Activated CD4-positive, alpha-beta T cell treated with anti-CD3 and anti-CD28 coated beads, Interleukin-2, amount 50 U/mL, for 24 hours (primary cell): ENCODE measurements at places on chromosomes 7 and 10.
A peak's percentile ranks its signal among the peaks of the same experiment; 100 is the strongest.

DNA sequence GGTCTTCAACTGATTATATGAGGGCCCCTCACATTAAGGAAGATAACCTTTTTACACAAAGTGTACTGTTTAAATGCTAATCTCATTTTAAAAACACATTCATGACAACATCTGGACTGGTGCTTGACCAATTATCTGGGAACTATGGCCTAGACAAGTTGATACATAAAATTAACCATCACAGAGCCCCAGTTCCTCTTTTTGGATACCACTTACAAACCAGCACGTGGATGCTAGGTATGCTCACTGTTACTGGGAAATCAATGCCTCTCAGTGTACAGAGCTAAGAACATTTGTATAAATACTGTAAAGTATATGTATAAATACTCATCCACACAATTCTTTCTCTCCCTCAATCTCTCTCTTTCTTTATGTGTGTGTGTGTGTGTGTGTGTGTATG is 1217.8 kb upstream of the LRRTM3 start:
- no peak for DNase-seq

DNA sequence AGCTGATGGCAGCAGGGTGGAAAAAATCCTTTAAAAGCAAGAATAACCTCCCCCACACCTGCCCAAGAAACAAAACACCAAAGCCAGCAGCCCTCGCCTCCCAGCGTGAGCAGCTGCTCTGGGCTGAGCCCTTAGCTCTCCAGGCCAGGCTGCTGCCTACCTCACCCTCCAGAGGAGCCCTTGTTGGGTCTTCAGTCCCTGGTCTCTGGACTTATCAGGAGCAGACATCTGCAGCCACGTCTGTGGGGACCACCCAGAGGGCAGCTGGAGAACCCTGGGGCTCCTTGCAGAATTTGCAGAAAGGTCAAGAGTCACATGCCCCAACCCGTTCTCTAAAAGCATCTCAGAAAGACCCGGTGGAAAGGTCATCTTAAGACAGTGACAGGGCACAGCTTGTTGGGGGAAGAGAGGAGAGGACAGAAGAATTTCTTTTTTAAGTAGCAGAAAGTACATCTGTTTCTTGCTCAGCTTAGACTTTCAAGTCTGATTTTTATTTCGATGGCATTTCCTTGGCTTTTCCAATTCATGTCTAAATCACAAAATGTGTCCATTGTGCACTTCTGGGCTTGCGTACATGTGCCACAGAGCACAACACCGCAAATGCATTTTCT is 425.7 kb upstream of the NFE2L3 start:
- DNase-seq = no peak

DNA sequence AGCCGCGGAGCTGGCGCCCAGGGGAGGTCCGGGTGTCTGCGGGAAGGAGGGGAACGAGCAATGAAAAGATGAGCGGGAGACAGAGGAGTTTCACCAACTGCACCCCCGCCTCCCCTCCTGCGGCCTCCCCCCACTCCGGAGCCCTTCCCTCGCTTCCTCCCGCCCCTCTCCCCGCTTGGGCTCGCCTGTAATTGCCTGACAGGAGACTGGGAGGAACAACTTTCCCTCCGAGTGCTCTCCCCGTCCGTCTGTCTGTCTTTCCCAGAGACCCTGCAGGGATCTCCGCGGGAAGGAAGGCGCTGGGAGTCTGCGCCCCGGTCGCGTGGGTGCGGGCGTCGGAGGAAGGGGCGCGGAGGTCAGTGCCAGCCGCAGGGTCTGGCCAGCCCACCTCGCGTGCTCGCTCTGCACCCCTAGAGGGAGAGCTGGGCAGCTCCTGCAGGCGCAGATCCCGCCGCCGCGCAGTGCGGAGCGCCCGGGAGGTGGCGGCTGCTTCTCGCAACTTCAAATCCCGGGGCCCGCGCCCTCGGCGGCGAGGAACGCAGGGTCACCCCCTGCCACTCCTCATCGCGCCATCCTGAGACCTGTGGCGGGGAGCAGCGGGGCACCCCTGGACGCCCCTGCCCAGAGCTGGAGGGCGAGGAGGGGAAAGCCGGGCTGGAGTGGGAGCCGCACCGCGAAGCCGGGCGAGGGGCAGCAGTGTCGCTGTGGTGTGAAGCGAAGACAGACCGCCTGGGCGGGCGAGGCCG is 511 bp upstream of the NRP1 start:
- DNase-seq = peak; percentile 15

GRCh38 chr7:94301024-94301586 is 93.6 kb upstream of the COL1A2 start:
- no peak for DNase-seq

DNA sequence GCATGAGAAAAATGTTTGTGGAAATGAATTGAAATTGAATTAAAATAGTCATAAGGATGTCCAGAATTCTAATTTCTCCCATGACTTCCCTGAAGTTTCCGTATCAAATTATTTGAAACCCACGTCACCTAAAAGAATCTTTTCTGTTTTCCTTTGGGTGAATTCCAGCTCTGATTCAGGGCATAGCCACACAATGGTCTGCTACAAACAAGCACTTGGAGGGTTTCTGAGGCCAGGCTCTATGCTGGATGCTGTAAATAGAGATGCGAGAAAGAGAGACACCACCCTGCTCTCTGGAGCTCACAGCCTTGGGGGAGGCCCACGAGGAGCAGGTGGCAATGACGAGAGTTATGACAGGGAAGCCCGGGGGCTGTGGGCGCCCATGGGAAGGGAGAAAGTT is 33.6 kb downstream of the GHRHR start:
- no peak for DNase-seq

GRCh38 chr10:69278446-69278963 is at the start of gene HK1:
Gene HK1, plus strand, starts transcription at chr10:69278496.
- no peak for DNase-seq

GRCh38 chr7:89377219-89377618 is 581.7 kb upstream of the TEX47 start:
- no peak for DNase-seq

GRCh38 chr10:79488336-79488735 is 24.0 kb upstream of the EIF5AL1 start:
- no peak for DNase-seq

DNA sequence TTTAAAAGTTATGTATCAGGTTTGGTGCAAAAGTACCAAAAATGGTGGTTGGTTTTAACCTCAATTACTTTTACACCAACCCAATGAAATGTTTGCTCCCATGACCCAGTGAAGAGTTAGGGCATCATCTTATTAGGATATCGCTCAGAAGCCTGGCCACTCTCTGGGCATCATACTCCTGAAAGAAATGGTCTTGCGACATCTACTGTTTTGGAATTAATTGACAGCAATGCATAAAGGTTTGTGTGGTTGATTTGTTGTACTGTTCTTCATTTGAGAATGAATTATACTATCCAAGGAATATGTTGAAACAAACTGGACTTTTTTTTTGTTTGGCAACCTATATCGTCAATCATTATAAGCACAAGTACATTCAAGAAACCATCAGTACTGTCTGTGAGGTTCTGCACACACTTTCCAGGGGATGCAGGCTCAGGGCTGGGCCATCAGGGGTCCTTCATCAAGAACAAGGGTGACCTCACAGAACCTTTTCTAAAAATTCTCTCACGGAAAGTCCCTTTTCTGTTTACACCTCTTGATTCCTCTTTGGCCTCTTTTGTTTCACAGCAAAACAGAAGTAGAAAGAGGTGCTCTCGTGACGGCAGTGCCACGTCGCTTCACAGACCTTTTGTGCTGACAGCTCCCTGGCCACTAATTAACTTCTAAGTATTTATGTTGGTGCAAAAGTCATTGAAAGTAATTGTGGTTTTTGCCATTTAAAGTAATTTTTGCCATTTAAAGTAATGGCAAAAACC is 117.2 kb upstream of the KLF6 start:
- no peak for DNase-seq

- no peak for DNase-seq
Observed at GRCh38 chr7:105830405-105831301, 45.7 kb downstream of the ATXN7L1 start.

GRCh38 chr10:11005725-11006427 is 11.8 kb upstream of the CELF2 start:
- DNase-seq = no peak

DNA sequence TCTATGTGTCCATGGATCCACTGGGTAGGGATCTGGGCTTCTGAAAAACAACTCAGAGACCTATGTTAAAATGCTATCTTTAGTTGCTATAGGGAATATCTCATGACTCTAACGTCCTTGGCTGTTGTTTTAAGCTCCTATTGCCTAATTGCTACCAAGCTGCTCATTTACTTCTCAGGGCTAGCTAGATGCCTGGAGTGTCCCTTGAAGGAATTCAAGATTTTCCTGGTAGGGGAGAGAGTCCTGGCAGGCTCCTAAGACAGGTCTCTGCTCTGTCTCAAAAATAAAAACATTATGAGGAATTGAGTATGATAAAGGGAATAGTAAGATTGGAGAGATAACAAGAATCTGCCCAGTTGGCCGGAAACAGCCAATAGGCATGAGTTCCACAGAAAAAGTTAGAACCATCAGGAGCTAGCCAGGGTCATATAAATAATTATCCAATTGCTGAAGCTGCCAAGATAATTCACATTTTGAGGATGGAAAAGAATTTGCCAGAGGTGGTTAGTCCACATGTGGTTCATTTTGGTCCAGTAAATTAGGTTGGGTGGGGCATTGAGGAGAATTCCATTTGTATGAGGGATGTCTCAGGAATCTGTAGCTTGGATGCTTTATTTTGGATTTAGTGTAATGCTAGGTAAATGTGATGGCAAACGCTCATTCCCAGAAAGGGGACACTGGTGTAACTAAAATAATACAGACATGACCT is 362.7 kb upstream of the VSTM2A start:
- no peak for DNase-seq

DNA sequence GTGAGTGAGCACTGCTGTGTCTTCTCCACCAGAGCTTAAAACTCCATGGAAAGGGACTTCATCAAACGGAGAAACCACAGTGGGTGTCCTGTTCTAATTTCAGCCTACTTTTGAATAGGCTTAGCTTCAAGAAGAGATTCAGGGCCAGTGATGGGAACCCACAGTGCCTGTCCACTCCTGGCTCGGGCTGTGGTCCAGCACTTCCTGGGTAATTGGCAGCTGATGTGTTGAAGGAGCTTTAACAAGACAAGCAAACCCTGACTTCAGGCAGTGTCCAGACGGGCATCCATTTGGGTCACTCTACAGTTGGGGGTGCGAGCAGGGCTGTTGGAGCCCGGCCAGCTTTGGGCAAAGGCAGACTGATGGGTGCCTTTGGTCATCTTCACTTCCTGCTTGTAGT is 14.5 kb downstream of the VWC2 start:
- DNase-seq = no peak

DNA sequence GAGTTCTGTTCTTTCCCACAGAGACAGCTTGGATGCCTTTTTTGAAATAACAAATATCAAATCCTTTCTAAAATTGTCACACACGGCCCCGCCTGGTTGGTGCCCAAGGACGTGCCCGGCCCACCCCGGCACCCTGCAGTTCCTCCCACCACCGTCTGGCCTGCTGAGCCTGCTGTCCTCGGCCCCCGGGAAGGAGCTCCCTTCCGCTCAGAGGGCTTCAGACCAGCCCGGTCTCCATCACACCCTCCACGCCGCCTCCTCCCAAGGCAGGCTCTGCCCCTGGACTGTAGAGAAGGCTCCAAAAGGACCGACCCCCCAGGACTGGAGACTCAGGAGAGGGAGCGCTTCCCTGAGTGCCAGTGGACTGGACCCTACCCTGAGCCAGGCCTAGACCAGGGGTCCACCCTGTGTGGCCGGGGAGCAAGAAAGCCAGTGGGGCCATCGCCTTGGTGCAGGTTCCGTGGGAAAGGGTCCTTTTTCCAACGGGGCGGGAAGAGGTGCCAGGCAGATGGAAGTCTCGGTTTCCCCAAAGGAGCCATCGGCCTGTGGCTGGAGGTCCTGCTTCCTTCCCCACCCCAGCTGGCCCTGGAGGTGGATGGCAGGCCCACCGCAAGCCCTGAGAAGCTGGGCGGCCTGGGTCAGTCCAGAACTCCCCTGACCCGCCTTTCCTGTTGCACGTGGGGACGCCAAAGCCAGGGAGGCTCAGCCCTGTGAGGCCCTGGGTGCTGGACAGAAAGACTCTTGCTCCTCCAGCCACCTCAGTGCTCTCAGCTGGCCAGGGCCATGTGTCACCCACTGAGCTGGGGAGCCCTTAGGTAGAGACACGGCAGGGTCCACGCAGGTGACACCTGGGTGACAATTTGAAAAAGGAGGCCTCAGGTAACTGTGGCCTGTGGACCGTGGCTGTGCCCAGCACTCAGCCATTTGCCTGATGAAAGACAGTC is 69.8 kb downstream of the PWWP2B start:
- DNase-seq = no peak

- peak; percentile 74 for DNase-seq
Observed at GRCh38 chr10:119650692-119651513, at the start of gene BAG3. Gene BAG3, plus strand, starts transcription at chr10:119651380. Its CDS starts 296 bp downstream, at chr10:119651676.

DNA sequence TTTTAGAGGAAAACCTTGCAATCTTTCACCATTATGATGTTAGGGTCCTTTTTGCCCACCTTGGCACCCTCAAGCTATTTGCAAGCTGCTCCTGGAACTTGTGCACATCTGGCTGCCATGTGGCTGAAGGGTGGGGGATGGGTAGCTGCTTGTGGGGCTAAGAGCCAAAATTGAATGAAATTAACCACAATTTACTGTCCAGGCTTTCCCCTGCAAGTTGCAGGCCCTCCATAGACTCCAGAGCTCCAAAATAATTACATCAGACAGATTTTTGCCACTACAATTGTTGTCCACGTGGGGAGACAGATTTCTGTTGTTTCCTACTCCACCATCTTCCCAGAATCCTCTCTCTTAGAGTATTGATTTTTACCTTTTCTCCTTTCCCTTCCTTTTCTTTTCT is 19.1 kb downstream of the PI4K2A start:
- DNase-seq = no peak

DNA sequence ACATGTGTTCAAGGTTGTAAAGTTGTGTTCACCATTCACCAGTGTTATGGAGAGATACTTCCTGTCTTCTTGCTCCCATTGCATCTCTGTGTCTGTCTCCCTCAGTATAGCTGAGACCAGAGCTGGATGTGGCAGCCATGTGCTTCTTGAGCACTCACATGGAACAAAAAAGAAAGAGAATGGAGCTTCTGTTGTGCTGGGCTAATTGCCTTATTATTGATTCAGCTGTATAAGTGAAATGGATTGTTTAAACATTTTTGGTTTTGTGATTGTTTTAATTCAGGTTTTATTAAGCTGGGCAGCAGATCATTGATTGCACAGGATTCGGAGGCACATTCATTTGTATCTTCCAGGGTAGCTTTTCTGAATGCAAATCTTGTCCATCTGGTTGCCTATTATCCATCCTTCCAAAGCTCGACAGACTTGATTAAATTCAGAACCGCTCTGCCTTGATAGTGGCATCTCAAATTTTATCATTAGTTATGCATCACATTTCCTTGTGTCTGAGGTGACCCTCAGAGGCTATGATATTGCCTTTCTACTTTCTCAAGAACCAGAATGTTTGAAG is 119.9 kb downstream of the CCNY start:
- DNase-seq = no peak

GRCh38 chr7:123440101-123440548 is 94.3 kb downstream of the IQUB start:
- no peak for DNase-seq

- DNase-seq = no peak
Observed at GRCh38 chr7:73683788-73684693, 644 bp downstream of the BUD23 start.

DNA sequence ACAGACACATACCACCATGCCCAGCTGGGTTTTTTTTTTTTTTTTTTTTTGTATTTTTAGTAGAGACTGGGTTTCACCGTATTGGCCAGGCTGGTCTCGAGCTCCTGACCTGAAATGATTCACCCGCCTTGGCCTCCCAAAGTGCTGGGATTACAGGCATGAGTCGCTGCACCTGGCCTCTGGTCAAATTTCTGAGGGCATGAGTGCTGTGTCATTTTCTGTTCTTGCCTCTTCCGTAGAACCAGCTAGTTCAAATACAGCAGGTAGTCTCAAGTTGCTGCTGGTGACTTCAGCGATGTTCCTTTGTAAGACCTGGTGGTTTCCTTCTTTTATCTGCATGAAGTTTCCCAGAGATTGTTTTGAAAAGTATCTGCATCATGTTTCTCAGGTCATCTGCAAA is 134.8 kb upstream of the SHH start:
- no peak for DNase-seq
